Neural crest cell (in vitro differentiated cells): ENCODE measurements at places on chromosomes 13 and 19.

DNA sequence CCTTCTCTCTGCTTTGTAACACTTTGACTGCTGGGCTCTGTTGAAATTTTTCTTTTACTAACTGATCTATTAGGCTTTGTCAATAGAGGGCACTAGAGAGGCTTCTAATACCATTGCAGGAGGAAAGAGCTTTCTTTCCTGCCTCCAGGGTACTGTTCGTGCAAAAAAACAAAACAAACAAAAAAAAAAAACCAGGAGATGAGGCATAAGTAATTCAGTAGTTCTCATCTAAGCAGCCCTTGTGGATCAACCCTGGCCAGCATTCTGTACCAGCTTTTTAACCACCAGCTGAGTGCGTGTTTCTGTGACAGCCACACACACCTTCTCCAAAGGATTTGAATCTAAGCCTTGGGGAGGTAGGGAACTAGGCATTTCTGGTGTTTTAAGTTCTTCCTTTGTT lies 1707.6 kb upstream of the SLC10A2 start:
- no peak overlapping the region for H3K27ac ChIP-seq
- H3K4me3 ChIP-seq = no peak overlapping the region
- H3K36me3 ChIP-seq = no peaks in the 10 kb centered on the region
- H3K4me1 ChIP-seq = peaks cover 18% of the 10 kb centered on the region
- DNase-seq = no peak
- no peaks in the 10 kb centered on the region for H3K27me3 ChIP-seq

DNA sequence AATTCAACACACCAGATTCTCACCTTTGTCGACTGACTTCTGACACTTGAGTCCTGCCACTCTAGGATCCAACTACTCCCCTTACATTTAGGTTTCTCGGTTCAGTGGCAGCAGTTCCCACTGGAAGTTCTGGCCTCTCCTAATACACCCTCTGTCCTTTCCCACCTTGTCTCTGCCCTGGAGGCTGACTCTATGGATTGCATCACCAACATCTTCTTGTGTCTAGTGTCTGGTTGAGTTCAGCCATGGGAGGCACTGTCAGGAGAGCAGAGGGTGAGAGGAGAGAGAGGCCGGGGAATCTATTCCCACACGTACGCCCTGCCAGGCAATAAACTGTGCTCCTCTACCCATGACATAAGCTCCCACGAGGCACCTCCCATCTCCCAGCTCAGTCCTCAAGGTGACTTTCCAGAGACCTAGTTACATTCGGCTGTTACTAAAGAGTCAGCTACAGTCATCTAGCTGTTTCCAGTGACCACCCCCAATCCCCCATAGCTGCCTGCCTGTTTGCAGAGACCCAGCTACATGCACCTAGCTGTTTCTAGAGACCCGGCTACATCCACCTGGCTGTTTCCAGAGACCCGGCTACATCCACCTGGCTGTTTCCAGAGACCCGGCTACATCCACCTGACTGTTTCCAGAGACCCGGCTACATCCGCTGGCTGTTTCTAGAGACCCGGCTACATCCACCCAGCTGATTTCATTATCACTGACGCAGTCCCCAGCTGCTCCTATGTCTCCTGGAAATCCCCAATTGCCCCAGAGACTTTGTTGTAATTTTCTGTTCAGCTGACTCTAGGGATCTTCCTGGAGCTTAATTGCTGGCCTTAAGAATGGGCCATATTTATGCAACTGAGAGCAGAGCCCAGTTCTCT lies 8.1 kb upstream of the LILRB4 start:
- no peak overlapping the region for H3K27ac ChIP-seq
- no peaks in the 10 kb centered on the region for H3K4me1 ChIP-seq
- H3K27me3 ChIP-seq = no peaks in the 10 kb centered on the region
- peaks cover 9% of the 10 kb centered on the region for H3K36me3 ChIP-seq

DNA sequence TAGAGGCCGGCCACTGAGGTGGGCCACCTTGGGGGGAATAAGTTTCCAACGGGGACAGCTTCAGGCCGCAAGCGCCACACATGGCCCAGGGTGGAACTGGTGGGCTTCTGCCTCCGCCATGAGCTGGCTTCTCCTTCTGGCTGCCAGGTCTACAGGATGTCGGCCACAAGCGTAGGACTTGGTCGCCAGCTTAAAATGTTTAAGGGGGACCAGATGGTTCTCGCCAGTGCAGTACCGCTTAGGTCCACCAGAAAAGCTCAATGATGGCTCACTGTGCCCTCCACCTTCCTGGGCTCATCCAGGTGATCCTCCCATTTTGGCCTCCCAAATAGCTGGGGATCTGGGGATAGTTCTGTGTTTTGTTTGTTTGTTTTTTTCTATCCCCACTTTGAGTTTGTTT lies 38.7 kb upstream of the ZNF254 start:
- peaks cover 53% of the 10 kb centered on the region for H3K36me3 ChIP-seq
- no peak overlapping the region for H3K27ac ChIP-seq
- no peak for DNase-seq
- no peaks in the 10 kb centered on the region for H3K4me1 ChIP-seq

- no peaks in the 10 kb centered on the region for H3K36me3 ChIP-seq
- H3K4me3 ChIP-seq = no peak overlapping the region
- H3K4me1 ChIP-seq = peaks cover 20% of the 10 kb centered on the region
- peaks cover 4% of the 10 kb centered on the region for H3K27me3 ChIP-seq
- DNase-seq = no peak
- H3K27ac ChIP-seq = no peak overlapping the region
Measured at GRCh38 chr19:47221080-47221841, 9.7 kb downstream of the BBC3 start.

DNA sequence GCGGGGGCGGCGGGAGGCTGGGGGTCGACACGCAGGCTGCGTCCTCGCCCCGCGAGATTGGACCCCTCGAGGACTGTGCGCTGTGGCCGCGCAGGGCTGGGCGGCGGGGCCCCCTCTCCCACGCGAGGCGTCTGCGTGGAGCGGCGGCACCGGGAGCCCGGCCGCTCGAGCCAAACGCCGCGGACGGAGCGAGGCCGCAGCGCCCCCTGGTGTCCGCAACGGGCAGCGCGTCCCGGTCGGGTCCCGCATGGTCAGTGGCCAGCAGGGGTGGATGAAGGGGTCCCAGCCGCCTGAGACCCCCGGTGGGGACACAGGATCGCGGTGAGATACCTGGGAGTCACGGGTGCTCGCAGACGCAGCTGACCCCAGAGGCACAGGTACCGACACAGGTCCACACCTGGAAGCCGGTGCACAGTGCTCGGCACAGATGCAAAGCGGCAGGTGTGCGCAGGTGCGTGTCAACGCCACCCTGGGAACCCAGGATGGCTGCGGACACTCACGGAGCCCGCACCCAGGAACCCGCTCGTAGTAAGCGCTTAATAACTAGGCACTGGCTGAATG lies 2.1 kb upstream of the CIRBP start:
- H3K27ac ChIP-seq = peak overlapping the region; percentile 62
- peak overlapping the region; percentile 80 for H3K4me3 ChIP-seq
- peaks cover 12% of the 10 kb centered on the region for H3K36me3 ChIP-seq
- peak; percentile 89 for DNase-seq
- peaks cover 24% of the 10 kb centered on the region for H3K27me3 ChIP-seq

GRCh38 chr19:11247391-11247790 lies 8.0 kb downstream of the ANGPTL8 start:
- H3K27me3 ChIP-seq = no peaks in the 10 kb centered on the region
- no peak overlapping the region for H3K4me3 ChIP-seq
- no peak for DNase-seq
- H3K36me3 ChIP-seq = no peaks in the 10 kb centered on the region
- H3K27ac ChIP-seq = no peak overlapping the region

DNA sequence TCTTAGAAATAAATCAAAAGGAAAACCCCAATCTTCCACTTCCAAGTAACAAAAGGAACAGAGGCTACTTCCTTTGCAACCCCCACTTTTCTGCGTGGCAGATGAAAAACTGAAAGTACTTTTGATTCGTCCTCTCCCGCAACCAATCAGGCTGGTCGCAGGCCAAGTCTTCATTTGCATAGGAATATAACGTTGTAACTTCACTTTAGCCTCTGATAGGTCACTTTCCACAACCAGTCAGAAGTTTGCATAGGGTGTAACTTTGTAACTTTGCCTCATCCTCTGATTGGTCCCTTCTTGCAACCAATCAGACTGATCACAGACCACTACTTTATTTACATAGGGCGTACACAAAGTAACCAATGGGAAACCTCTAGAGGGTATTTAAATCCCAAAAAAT lies 37.2 kb downstream of the TGDS start:
- H3K27ac ChIP-seq = no peak overlapping the region
- H3K27me3 ChIP-seq = no peaks in the 10 kb centered on the region
- H3K36me3 ChIP-seq = no peaks in the 10 kb centered on the region
- no peak overlapping the region for H3K4me3 ChIP-seq
- H3K4me1 ChIP-seq = peaks cover 4% of the 10 kb centered on the region
- DNase-seq = no peak
